Vagina (tissue), 2 donors: ENCODE measurements at places on chromosomes 1 and 21.

DNA sequence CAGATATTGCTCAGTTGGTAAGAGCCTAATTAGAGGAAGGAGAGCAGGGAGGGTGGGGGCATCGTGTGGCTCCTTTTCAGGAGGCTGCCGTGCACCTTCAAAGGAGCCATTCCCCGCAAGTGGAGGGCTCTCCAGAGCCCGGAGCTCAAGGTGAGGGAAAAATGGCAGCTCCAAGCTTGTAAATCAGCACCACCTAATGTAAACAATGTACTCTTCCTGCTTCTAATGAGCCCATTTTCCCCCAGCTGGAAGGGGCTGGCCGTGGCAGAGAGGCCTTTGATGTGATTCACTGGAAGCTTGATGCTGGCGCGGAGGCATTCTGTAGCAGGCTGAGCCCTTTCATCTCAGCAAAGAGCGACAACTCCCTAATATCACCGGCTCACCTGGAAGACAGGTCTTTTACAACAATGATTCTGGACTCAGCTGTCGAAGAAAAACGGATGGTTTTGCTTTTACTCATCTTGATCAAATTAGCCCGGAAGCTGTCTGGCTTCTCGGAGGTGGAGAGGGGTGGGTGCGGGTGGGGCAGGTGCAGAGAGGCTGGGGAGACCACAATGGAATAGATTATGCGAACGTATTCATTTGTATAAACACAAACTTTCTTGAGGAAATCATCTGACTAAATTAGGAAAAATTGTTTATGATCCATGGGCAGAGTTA lies 112.5 kb downstream of the RRAGC start:
- H3K27ac ChIP-seq: no peak overlapping the region
- H3K27me3 ChIP-seq: no peaks in the 10 kb centered on the region
- DNase-seq: no peak
- no peaks in the 10 kb centered on the region for H3K36me3 ChIP-seq
- no peak overlapping the region for H3K4me3 ChIP-seq
- H3K4me1 ChIP-seq: no peaks in the 10 kb centered on the region

GRCh38 chr1:228204958-228205357 lies 2.9 kb upstream of the OBSCN start:
- H3K36me3 ChIP-seq: no peaks in the 10 kb centered on the region
- H3K27me3 ChIP-seq: no peaks in the 10 kb centered on the region
- H3K27ac ChIP-seq: no peak overlapping the region
- no peak overlapping the region for H3K4me3 ChIP-seq
- no peak for DNase-seq
- H3K4me1 ChIP-seq: peaks cover 13% of the 10 kb centered on the region

DNA sequence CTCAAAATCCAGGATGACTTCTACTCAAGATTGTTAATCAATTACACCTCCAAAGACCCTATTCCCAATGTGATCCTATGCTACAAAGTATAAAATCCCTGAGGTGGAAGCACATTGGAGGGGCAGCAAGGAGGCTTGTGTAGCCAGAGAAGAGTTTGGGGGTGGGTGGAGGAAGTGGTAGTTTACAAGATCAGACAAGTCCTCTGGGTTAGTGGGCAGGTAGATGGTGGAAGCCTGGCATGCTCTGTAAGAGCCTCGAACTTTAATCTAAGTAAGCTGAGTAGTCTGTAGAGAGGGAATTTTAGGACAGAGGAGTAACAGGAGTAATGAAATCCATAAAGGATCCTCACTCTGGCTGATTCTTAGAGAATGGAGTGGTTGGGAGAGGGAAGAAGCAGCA lies 65.0 kb upstream of the KCTD3 start:
- no peaks in the 10 kb centered on the region for H3K36me3 ChIP-seq
- no peak overlapping the region for H3K27ac ChIP-seq
- no peak overlapping the region for H3K4me3 ChIP-seq
- H3K27me3 ChIP-seq: no peaks in the 10 kb centered on the region
- no peak for DNase-seq

GRCh38 chr1:59446257-59446901 lies 149.5 kb downstream of the FGGY start:
- no peaks in the 10 kb centered on the region for H3K36me3 ChIP-seq
- H3K27me3 ChIP-seq: no peaks in the 10 kb centered on the region
- H3K4me3 ChIP-seq: no peak overlapping the region
- no peak for DNase-seq

DNA sequence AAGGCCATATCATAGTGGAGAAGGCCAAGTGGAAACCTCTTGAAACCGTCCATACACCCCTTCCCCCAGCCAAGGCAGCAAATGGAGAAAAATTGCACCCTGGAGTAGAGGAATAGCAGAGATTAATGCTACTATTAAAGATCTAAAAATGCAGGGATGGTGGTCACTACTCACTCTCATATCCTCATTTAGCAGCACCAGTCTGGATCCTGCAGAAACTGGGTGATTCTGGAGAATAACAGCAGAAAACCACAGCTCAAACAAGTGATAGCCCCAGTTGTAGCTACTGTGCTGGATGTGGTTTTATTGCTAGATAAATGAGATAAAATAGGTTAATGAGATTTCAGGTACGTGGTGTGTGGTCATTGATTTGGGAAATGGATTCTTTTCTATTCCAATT lies 30.3 kb downstream of the S1PR1 start:
- H3K4me3 ChIP-seq: no peak overlapping the region
- DNase-seq: no peak
- no peaks in the 10 kb centered on the region for H3K36me3 ChIP-seq
- no peak overlapping the region for H3K27ac ChIP-seq
- no peaks in the 10 kb centered on the region for H3K4me1 ChIP-seq

GRCh38 chr1:26858891-26859640 lies 3.9 kb upstream of the SFN start:
- H3K27ac ChIP-seq: peak overlapping the region; percentile 98
- H3K4me3 ChIP-seq: no peak overlapping the region
- peaks cover 59% of the 10 kb centered on the region for H3K4me1 ChIP-seq
- H3K36me3 ChIP-seq: peaks cover 2% of the 10 kb centered on the region

- peaks cover 20% of the 10 kb centered on the region for H3K4me1 ChIP-seq
- no peaks in the 10 kb centered on the region for H3K27me3 ChIP-seq
- DNase-seq: no peak
- H3K27ac ChIP-seq: no peak overlapping the region
- H3K4me3 ChIP-seq: no peak overlapping the region
- H3K36me3 ChIP-seq: no peaks in the 10 kb centered on the region
Measured at GRCh38 chr1:230157420-230158390, 90.7 kb downstream of the GALNT2 start.

GRCh38 chr1:65021795-65022194 lies 55.4 kb upstream of the JAK1 start:
- H3K27ac ChIP-seq: no peak overlapping the region
- peaks cover 15% of the 10 kb centered on the region for H3K4me1 ChIP-seq
- DNase-seq: no peak
- no peaks in the 10 kb centered on the region for H3K36me3 ChIP-seq
